ENCODE measurements at places on chromosomes 1 and 21.

GRCh38 chr1:184905601-184906322, 68.5 kb downstream of the NIBAN1 start:
- DNase-seq: no peak

- peak; percentile 16 for DNase-seq
These were observed 22.5 kb downstream of the CHD5 start for GRCh38 chr1:6157528-6158174.

DNA sequence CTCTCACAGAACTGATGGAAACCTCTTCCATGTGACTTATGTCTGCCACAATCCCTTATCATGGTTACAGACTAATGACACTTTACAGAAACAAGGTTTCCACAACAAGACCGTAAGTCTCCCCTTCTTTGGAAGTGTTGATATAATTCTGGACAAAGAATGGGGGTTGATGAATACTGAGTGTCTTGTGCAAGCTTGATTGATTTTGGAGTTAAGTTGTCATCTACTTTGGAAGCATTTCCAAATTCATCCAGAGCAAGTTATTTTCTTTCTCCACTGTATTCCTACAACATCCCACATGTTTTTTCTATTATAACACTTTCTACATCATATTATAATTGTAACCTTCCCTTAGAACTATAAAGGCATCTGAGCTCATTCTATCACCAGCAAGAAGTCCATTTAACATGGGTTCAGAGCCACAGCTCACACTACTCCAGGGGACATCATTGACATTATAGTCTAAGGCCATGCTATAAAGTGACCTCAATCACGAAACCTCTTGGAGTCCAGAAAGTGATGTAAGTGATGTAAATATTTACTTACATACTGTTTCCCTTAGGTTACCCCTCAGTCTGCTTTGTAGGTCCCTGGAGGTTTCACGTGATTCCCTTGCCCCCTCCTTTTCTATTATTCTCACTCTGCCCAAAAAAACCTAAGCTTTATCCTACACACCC, 125.7 kb upstream of the PBX1 start:
- no peak for DNase-seq

DNA sequence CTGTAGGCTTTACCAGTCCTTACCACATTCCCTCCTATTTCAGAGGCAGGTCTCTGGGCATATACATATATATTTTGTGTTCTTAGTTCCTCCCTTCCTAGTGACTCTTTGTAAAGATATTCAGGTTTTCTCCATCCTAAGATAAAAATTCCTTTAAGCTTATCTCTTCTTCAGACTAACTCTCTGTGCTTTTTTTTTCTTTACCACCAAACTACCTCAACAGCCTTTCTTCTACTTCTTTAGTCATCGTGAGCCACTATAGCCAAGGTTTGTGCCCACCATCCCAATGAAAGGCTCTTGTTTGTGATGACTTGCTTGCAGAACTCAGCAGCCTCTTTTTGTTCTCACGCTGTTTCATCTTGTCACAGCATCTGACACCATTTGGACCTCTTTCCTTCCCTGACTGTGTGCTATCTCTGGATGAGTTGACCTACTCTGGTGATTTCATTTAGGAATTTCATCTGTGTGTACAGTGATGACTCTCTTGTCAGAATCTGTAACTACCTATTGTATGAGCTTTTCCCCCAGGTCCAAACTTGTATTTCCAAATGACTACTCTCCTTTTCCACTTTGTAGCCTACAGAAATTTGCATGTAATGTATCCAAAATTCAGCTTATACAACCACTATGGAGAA, 59.0 kb upstream of the MACF1 start:
- no peak for DNase-seq

- no peak for DNase-seq
These were observed 8.5 kb downstream of the C1orf141 start for GRCh38 chr1:67126111-67126746.

- DNase-seq: no peak
These were observed 1085.7 kb downstream of the NCAM2 start for GRCh38 chr21:22083899-22084298.

DNA sequence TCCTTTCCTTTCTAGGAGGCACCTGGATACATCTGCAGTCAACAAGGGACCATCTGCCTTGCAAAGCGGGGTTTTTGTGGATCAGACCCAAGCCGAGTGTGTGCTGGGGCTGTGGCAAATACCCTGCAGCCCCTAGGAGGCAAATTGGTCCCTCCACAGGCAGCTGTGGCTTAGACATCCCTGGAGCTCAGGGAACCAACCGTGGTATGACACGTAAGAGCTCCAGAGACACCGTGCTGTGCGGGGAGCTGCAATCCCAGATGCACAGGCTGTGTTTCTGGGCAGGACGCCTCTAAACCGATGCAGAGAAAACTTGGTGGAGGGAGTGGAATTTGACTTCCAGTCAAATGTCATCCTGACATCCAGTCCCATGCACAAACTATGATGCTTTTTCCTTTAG, 141.5 kb downstream of the KAZN start:
- no peak for DNase-seq
